ENCODE measurements at places on chromosomes 5 and 9. TPM values are rescaled to one million over a fixed set of nuclear protein-coding genes. Genes with fewer than 3 reads are reported as not detected.

DNA sequence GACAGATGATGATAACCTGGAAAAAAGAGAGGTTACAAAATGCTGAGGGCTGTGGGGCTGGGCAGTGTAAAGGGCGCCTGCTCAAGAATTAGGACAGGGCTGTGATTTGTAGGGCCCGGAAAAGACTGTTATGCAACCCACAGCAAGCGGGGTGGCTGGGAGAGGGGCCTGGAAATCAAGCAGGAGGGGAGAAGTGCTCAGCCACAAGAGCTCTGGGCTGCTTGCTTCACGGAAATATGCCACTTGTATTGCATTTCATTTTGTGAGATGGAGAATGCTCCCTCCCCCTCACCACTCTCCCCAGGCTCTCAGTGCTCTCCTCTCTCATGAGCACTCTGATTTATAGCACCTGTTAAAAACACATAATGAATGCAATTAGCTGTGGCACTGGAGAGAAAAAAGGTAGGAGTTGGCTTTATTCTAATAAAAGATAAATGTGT lies 8.4 kb upstream of the HAND1 start:
- DNase-seq = no peak

GRCh38 chr5:176816043-176816745 lies 5.8 kb downstream of the UNC5A start:
- DNase-seq = no peak

- DNase-seq = no peak
Observed at GRCh38 chr5:153719324-153719723, 228.9 kb downstream of the GRIA1 start.

- DNase-seq = no peak
Observed at GRCh38 chr9:103210607-103211006, 215.5 kb downstream of the CYLC2 start.

DNA sequence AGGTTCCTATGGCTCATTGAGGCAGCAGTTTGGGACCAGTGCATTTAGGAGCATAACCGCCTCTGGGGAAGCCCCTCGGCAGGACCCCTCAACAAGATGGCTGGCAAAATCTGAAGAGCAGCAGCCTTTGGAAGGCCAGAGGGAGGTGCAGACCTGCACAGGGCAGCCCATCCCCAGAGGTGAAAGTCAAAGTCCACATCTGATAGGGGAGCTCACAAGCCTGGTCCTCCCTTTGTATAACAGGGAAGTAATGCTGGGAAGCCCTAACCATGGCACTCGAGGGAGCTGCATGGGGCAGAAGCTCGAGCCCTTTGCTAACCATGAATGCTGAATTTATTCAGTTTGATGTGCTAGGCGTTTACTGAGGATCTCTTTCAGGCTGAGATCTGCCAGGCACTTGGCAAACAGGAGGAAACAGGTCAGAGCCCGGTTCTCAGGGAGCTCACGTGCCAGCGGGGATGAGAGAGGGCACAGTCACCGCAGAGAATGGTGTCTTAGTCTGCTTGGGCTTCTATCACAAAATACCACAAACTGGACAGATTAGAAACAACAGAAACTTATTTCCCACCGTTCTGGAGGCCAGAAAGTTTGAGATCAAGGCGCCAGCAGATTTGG lies 114.1 kb downstream of the GABBR2 start:
- DNase-seq = no peak

- no peak for DNase-seq
Observed at GRCh38 chr9:133890583-133890982, 101.5 kb downstream of the VAV2 start.

- DNase-seq = no peak
Observed at GRCh38 chr5:120368923-120369715, 95.0 kb upstream of the PRR16 start.

DNA sequence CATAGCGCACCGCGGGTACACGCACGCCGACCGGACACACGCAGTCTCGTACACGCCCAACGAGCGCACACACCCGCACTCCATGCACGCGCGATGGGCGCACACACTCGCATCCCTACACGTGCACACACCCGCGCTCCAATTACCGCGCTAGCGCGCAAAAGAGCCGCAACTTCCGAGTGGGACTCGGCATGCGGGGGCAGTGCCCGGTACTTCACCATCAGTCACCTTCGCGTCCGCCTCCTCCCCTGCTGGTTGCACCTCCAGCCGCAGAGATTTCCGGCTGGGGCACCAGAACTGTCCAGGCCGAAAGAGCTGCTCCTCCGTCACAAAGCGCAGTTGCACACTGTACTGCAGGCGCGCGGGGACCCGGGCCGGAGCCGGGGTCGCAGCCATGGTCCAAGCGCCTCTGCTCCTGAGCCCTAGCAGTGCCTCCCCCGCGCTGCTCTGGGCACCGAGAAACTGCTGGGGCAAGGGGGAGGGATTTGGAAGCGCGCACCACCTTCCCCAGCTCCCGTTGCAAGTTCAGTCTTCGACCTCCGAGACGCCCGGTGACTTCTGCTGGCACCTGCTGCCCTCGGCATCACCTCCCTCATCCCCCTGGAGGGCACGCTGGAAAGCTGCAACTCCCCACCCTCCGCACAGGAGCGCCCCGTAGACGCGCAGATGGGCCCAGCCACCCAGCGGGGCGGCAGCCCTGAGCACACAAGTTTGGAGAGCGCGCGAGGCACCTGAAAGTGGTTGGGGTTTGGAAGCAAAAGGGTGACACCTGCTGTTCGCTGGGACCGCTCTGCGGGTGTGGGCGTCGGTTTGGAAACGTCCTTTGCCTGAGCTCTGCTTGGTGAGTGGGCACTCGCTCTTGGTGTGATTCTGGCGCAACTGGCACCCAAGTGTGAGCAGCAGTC lies 337.4 kb upstream of the PUM3 start:
- peak; percentile 25 for DNase-seq

- DNase-seq = no peak
Observed at GRCh38 chr5:143402017-143402552, 1.4 kb downstream of the NR3C1 start.

- no peak for DNase-seq
Observed at GRCh38 chr5:77145666-77146065, 58.6 kb upstream of the ZBED3 start.

GRCh38 chr5:134642931-134643530 lies 5.6 kb upstream of the SEC24A start:
- no peak for DNase-seq

DNA sequence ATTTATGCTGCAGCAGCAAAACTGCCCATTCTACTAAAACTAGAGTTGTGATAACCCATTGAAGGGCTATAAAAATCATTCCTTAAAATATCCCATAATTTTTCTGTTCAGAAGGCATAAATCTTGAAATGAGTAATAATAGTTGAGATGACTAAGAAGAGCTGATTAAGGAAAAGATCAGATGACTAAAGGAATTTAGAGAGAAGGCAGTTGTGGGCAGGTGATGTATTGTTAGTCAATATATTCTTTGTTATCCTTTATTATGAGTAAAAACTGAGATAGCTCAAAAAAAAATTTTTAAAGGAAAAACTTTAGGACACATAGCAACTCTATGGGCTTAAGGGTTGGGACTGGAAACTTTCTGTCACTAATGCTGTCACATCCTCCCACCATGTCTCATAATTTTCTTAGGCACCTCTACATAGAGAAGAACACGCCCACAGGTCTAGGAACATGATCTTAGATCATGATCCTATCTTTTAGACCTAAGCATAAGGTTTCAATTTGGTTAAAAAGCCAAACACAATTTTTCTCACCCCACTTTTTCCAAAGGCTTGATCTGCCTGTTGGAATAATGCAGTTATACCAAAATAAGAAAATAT lies 597.5 kb upstream of the MEF2C start:
- DNase-seq = no peak

GRCh38 chr5:17184588-17184987 lies 32.8 kb upstream of the BASP1 start:
- DNase-seq = no peak

Gene KLHL9
- 15.3 TPM for polyA plus RNA-seq

Gene CARD9
- polyA plus RNA-seq = 2.9 TPM

Measured in urinary bladder (tissue), 4 donors.